ENCODE measurements at places on chromosomes 1 and 21.
A peak's percentile ranks its signal among the peaks of the same experiment; 100 is the strongest.

DNA sequence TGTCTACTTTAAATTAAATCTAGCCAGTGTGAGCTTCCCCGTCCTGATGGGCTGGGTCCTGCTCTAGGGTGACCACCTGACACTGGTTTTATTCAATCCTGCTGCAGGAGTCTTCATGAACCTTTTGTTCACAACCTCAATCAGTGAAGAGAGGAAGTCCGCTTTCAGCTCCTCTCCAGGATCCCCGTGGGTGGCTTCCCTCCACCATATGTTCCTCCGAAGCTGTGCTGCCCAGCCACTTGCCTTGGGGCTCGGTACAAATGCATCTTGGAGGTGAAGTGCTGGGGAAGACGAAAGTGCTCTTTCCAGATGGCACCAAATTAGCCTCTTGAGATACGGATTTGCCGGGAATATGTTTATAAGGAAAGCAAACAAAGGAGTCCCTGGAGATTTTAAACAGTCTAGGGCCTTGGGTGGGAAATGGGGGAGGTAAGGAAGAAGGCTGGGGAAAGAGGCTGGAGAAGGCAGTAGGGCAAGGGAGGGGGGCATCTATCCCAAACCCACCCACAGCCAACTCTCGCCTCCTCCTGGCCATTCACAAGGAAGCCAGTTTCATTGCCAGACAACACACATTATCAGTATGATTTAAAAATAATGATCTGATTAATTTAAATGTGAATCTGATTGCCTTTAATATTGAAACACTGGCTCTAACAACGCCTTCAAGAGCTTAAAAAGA lies 430.8 kb downstream of the DISC1 start:
- DNase-seq, result no peak

DNA sequence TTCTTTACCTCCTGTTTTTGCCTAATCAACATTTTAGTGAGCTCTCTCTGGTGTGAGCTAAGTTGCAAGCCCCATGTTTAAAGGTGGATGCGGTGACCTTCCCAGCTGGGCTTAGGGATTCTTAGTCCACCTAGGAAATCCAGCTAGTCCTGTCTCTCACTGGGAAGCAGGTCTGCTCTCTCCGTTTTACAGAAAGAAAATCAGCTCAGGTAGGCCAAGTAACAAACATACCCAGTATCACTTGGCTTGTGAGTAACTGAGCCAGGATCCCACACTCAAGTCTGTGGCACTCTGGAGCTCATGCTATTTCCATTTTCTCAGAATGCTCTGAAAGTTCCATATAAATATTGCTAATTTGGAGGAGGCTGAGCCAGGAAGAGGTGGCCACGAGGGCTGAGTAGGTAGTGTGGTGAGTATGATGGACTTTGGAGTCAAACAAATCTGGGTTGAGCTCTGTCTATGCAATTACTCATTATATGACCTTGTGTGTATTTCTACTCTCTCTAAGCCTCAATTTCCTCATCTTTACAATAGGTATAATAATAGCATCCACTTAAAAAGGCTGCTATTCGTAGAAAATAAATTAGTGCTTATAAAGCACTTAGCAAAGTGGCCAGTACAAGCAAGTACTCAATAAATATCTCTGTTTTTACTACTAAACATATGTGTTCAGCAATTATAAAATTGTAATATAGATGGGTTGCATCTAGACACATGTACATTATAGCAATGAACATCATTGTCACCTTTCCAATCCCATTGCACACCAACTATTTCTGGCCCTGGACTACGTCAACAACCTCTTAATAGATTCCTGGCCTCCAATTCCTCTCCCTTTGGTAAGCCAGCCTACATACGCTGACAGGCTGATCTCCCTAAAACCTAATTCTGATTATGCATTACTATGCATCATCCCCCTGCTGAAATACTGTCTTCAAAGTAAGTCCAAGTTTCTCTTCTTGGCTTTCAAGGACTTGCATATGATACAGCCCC lies 32.7 kb upstream of the DHCR24 start:
- no peak for DNase-seq

GRCh38 chr1:11526071-11526895 lies 47.3 kb downstream of the DISP3 start:
- DNase-seq, result no peak

DNA sequence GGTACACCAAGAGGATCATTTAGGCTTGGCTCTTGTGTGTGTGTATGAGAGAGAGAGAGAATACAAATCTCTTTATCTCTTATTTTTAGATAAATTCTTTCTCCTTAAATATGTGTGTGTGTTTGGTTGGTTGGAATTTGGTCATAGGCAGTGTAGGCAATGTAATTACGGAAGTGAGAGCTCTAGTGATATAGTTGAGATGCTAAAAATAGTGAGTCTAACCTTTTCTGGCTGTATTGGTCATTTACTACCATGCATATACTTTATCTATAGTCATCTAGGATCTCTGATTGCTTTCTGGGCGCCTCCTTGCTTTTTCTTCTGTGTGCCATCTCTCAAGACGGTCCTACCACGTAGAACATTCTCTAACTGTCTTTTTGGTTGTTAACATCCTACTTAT lies 250.2 kb downstream of the NUF2 start:
- no peak for DNase-seq

DNA sequence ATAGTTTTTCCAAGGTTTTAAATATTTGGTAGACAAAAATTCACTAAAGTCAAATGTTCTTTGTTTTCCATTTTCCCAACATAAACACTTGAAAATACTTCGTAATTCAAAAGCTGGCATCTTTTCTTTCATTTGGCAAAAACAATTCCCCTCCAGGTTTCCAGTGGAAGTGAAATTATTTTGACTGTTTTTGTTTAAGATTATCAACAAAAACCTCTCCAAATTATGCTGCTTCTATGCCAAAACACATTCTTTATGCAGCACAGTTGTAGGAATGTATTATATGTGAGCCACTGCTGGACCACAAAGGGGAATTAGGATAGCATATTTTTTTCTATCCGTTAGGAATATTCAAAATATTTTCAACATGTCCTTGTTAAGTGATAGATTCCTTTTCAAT lies 44.1 kb downstream of the SLC5A9 start:
- DNase-seq, result no peak

GRCh38 chr1:153773096-153773921 lies 1.9 kb upstream of the SLC27A3 start:
- DNase-seq, result no peak

DNA sequence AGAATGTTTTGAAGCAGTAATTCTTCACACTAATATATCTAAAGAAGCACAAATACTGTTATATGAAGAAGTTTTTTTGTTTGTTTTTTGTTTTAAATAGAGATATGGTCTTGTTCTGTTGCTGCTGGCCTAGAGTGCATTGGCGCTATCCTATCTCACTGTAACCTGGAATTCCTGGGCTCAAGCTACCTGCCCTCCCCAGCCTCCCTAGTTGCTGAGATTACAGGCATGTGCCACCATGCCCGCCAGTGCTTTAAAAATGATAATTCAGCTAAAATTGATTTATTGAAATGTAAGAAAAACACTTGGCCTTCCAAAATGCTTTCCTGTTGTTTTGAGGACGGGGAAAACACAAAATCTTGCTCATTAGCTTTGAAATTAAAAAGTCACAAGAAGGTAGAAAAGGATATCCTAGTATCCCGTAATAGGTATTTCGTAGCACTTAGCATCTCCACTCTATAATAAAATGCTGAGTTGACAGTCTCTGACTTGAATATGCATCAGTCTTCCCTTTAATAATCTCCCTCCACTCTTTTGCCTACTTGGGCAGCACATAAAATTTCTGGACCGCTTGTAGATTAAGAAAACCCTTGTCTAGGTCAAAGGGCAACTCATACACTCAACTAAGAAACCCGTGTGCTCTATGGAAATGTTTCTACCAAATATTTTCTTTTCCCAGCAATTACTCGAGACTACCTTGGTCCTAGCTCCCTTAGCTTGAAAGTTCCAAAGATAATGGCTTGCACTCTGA lies 1.3 kb downstream of the SCYL3 start:
- DNase-seq, result no peak

- DNase-seq, result no peak
These were observed 121.4 kb downstream of the PLXNA2 start for GRCh38 chr1:208122612-208123358.

GRCh38 chr1:186044079-186044685 lies 310.0 kb downstream of the HMCN1 start:
- no peak for DNase-seq

DNA sequence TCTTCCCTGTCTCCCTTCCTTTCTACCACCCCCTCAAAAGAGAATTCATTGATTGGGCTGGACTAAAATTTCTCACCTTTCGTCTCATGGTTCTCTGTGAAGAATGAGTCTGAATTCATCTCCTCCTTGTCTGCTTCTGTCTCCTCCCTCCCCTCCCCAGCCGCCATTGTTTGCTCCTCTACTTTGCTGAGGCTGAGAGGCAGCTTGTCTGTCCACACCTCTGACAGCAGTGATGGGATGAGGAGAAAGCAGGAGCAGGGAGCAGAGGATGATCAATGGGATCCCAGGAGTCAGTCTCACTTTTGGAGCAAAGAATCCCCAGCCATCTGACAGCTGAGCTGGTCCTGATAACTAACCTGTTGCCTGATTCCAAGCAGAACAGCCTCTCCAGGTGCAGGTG lies 2.5 kb downstream of the ILDR2 start:
- no peak for DNase-seq

GRCh38 chr1:56060906-56061305 lies 518.5 kb downstream of the PLPP3 start:
- DNase-seq, result no peak

GRCh38 chr1:59332983-59333382 lies 36.1 kb downstream of the FGGY start:
- DNase-seq, result no peak

- DNase-seq, result no peak
These were observed 29.3 kb downstream of the SGIP1 start for GRCh38 chr1:66563094-66563800.

DNA sequence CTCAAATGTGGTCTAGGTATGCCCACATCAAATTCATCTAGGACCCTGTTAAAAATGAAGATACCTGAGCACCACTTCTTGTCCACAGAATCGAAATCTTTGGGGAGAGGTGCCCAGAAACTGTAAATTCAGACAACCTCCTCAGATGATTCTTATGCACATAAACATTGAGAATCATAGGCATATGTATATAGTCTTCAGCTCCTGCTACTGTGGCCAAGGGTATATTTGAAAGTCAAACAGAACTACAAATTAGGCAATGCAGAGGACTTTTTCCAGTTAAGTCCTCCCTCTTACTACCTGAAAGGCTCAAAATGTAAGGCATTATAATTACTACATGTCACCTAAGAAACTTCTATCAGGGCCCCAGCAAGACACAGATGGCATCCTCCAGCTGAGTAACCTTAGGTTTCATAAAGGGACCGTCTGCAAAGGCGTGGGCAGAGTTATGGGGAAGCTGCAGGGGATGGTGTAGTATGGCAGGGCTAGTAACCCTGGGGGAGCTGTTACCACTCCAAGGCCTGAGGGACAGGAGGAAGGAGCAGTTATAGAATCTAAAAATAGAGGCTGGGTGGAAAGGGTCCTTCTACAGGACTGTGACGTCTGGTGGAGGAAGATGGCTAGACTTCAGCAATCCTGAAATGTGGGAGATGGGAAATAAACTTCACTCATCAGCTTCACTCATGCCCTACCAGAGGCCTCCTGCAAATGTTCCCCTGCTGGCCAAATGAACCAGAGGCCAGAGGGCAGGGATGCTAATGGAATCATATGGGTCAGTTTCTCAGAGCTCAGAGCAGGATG lies 46.3 kb downstream of the DAB1 start:
- no peak for DNase-seq

DNA sequence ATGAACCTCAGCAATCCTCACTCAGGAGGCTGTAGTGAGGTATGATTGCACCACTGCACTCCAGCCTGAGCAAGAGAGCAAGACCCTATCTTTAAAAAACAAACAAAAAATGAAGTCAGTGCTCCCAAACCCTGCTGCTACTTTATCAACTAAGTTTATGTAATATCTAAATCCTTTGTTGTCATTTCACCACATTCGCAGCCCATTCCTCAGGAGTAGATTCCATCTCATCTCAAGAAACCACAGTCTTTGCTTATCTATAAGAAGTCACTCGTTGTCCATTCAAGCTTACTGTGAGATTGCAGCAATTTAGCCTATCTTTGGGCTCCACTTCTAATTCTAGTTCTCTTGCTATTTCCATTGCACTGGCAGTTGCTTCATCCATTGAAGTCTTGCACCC lies 44.3 kb upstream of the RGL1 start:
- DNase-seq, result no peak

DNA sequence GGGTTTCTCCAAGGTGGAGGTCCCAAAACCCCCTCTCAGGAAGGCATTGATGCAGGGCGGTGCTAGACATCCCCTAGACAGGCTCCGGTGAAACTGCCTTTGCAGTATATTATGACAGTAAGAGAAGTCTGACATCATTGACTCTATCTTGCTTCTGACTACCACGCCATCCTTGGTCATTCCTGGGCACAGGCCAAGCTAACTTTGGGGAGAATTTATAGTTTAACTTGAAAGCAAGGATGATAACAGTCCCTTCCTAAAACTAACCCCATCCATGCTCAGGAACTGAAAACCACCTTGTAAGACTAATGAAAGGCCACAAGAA lies 30.3 kb downstream of the RSPH1 start:
- DNase-seq, result no peak

DNA sequence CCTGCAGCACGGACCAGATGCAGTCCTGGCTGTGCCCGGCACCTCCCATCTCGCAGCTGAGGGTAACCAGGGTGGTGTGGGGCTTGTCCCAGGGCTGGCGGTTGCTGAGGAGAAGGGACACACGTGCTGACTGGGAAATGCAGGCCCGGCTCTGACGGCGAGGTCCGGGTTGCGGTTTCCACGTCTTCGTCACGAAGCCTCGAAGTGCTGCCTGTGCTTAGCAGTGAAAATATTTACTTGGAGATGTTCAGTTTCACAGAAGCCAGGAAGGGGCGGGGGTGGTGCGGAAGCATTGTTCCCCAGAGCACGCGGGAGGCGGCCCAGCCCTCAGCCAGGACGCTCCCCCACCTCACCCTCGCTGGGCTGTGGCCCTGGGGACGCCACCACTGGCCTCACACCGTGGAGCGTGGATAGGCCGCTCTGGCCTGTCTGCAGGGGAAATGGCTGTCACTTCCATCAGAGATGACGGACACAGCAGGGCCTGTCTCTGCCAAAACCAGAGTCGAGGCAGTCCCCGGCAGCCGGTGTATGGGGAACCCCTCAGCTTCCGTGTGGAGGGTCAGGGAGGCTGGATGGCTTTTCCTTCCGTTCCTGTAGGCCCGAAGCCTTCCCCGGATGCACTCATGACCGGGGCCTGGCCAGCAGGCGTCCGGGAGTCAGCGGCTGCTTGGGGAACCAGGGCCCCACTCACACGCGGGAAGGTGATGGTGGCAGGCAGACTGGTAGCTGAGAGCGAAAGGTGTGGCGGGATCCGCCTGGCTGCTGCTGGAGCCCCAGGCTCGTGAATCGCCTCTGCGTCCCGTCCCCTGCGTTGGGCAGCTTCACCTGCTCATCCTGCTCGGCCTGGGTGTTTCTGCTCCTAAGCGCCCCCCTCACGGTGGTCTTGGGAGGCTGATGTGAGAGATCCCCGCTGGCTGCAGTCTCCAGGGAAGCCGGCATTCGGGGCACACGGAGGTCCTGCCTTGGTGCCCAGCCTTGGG lies 14.7 kb upstream of the POFUT2 start:
- DNase-seq, result peak; percentile 46

- no peak for DNase-seq
These were observed 51.9 kb upstream of the FMOD start for GRCh38 chr1:203402629-203403337.

GRCh38 chr1:158686111-158687009 lies at the start of gene SPTA1:
Gene SPTA1, minus strand, starts transcription at chr1:158686715. Its CDS starts 198 bp downstream, at chr1:158686517.
- DNase-seq, result no peak
